ENCODE measurements at places on chromosomes 2 and 18. TPM values are rescaled to one million over a fixed set of nuclear protein-coding genes. Genes with fewer than 3 reads are reported as not detected.

RNF152 gene
- 61.0 TPM for total RNA-seq

ERBB4 gene
- 0.05 TPM for total RNA-seq

C2orf78 gene
- total RNA-seq = not detected

- no peak for DNase-seq
Observed at GRCh38 chr18:24232800-24233199, 93.9 kb downstream of the CABYR start.

C1QL2 gene
- not detected for total RNA-seq

SERPINB7 gene
- not detected for total RNA-seq

NT5DC4 gene
- not detected for total RNA-seq

- DNase-seq = no peak
Observed at GRCh38 chr2:161121622-161122021, 38.6 kb upstream of the TANK start.

DNA sequence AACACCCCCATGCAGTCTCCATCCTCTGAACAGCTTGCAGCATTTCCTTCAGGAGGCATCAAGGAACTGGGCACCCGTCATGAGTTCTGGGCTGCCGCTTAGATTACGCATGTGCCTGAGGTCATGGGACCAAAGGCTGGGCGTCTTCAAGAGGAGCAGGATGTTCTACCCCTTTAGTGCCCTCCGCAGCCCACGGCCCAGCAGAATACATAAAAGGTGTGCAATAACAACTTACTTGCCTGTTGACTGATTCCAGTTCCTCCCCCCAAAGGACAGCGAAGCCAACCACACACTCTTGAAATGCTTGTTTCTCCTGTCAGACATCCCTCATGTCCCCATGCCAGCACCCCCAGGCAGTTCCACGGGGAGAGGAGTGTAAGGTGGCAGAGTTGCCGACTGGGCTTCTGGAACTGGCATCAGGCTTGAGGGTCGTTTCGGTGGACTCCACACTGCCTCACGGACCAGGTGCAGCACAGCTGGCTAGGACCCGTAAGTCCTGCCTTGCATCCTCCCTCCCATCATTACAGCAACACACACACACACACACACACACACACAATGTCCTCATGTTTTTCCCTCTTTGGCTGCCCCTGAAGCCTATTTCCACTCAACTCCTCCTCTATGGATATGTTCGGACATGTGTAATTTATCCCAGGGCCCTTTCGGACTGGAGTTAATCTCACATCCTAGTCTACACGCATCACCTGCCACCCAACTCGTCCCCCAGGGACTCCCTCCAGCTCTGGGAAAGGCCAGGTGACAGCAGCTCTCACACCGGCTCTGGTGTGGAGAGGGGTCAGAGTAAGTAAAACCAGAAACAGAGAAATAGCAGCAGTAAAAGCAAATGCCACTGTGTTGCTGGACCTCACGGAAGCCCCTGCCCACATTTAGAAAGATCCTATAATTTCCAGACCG lies 200.7 kb downstream of the BCL11A start:
- peak; percentile 60 for DNase-seq

IL1F10 gene
- not detected for total RNA-seq

RPRM gene
- not detected for total RNA-seq

DNA sequence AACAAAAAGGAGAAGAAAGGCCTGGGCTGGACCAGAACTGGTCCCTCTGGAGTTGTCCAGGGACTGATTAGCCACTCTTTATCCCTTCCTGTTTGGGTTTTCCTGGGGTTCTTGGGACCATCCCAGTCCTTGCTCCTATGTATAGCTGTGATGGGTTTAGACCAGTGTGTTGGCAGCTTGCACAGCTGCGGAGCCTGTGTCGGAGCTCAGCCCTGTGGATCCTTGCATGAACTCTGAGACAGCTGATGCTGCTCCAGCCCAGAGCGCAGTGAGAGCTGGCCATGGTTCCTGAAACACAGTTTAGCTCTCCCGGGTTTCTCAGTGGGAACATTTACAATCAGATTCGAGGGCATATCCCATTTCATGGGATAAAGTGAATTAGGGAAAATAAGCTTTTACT lies 16.9 kb downstream of the IMPA2 start:
- DNase-seq = peak; percentile 34

GRCh38 chr2:30074023-30074422 lies 72.8 kb upstream of the YPEL5 start:
- no peak for DNase-seq

- no peak for DNase-seq
Observed at GRCh38 chr18:26233208-26233607, 7.0 kb downstream of the TAF4B start.

KIDINS220 gene
- 69.6 TPM for total RNA-seq

- DNase-seq = no peak
Observed at GRCh38 chr18:45566025-45566740, 49.1 kb upstream of the SLC14A2 start.

GRCh38 chr2:188291617-188292347 lies at the start of gene GULP1:
TSS of gene GULP1 (plus strand) at chr2:188291874. CDS start at chr2:188477703, 185,829 bp downstream.
- DNase-seq = peak; percentile 77

SERPINB10 gene
- not detected for total RNA-seq

DNA sequence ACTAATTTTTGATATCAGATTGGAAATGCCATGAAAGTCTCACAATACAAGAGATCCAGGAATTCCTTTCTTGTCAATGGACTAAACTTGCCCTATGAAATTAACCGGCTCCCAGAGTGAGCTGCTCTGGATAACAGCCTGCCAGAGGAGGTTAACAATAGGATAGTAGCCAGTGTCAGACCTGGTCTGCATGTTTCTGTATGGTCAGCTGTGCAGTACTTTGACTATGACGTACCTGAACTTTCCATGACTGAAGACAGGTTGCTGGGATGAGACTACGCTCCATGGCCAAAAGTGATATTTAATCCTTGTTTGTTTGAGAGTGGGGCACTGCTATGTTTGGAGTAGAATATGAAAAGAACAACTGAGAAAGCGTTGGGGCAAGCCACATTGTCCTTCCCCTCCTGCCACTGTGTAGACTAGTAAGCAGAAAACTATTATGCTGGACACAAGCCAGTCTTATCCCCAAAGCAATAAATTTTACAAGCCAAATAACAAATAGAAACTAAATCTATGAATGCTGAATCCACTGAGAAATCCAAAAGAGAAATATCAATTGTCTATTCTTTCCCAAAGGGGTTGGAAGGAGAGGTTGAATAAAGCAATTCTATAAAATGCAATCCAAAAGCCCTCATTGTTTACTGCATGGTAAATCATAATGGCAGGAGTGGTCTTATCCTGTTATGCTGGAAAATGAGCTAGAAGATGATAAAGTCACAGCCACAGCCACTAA lies 115.5 kb upstream of the CYP26B1 start:
- no peak for DNase-seq

SNTG2 gene
- 3.0 TPM for total RNA-seq

DNA sequence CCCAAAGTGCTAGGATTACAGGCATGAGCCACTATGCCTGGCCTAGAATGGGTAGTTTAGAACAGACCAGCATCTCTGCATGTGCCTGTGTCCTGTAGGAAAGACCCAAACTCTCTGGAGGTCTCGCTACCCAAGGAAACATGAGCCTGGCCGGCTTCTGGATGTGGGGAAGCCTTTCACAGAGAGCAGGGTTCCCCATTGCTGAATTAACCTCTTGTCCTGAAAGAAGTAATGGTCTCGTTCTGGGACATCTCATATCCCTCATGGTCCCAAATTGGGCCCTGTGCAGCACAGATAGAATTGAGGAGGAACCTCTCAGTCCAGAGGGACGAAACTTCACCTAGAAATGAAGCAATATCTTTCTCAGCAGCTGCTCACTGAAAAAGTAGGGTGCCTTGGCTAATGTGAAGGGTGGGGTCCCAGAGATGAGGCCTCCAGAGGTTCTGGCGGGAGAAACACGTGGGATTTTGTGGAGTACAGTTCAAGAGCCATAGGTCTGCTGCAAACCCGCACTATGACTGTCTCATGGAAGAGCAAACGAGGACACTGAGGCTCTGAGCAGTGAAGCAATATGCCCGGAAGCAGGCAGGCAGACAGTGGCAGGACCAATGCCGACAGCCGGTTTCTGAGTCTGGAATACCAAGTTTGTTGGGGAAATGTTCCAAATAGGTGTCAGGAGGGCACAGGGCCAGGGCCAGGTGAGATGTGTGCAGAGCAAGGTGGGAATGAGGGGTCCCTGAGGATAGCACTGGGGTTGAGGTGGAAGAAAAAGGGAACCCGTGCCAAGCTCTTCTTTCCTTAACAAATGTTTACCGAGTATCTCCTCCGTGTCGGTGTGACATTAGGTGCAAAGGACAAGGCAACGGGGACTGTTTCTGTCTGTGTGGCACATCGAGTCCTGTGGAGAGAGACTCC lies 121.0 kb upstream of the TWIST2 start:
- DNase-seq = no peak

DNA sequence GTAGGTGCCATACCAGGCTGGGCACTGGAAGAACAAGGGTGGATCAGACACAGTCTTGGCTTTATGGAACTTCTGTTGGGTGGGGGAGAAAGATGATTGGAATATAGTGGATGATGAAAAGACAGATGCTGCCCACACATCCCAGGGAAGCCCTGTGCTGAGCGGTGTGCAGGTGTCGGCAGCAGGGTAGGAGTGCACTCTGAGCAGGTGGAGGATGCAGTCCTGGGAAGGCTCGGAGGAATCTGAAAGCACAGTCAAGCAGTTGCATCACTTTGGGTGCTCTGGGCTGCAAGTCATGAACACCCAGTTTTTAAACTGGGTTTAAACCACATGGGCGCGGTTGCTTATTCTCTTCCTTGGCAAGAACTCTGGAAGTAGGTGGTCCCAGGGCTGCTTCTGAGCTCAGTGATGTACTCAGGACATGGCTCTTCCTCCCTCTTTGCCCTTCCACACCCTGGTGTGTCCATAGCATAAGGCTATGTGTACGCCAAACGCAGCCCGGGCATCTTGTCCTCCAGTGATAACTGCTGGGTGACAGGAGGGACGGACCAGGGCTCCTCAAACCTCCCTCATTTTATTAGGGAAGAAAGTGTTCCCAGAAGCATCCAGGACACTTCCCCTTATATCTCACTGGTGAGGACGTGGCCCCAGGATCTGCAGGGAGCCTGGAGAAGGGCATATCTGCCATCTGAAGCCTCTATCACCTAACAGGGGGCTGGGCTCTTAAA lies 84.0 kb downstream of the SH3RF3 start:
- no peak for DNase-seq

ACADL gene
- total RNA-seq = 0.19 TPM

ANKRD30B gene
- 0.06 TPM for total RNA-seq

DNA sequence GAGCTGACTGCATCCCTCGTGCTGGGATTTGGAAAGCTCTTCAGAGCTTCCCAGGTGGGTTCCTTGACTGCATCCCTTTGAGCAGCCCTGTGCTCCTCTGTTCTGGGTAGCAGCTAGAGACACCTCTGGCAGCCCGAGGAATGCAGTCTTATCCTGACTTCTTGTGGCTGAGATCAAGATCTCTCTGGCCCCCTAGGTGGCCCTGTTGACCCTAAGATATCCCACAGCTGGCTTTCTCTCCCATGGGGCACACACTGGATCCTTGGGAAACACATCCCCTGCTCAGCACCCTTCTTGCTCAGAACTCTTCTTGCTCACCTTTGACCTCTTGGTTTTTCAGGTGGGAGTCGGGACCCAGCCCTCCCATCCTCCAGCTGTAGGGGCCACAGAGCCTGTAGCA lies 237.2 kb downstream of the TSN start:
- no peak for DNase-seq

ARHGEF4 gene
- total RNA-seq = 1.5 TPM

- DNase-seq = no peak
Observed at GRCh38 chr18:62001396-62001795, 108.6 kb upstream of the RNF152 start.

- DNase-seq = no peak
Observed at GRCh38 chr2:35365859-35366258, 989.7 kb upstream of the CRIM1 start.

DNA sequence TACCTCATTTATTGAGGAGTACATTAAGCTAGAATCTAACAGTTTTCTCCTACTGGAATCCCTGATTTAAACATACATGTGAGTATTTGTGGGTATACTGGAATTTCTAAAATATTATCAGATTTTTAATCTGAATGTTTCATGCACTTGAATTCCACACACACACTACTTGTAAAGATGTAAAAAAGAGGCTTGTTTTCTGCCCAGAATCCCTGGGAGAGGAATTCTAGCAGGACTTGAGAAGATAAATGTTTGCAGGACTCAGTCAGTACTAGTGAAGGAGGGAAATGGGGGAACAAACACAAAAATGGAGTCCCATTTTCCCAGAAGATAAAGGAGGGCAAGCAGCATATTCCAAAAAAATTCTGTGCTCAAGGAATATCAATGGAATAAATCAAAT lies 17.0 kb downstream of the COL5A2 start:
- DNase-seq = no peak

DNA sequence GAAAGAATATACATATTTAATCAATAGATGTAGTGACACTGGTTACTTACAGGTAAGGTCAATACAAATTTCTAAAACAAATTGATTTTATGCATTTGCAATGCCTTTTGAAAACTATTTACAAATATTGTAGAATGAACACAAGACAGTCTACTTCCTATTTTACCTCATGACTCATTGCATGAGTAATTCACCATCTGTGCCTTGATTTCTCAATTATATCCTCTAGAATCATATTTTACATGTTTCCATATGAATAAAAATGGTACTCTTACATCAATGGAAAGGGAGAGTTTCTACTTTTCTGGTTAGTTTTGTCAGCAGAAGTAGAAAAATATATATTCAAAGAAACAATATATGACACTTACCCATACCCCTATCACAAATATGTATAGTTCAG lies 203.8 kb upstream of the CDH7 start:
- DNase-seq = no peak

CHRNA1 gene
- total RNA-seq = 1.4 TPM

DNA sequence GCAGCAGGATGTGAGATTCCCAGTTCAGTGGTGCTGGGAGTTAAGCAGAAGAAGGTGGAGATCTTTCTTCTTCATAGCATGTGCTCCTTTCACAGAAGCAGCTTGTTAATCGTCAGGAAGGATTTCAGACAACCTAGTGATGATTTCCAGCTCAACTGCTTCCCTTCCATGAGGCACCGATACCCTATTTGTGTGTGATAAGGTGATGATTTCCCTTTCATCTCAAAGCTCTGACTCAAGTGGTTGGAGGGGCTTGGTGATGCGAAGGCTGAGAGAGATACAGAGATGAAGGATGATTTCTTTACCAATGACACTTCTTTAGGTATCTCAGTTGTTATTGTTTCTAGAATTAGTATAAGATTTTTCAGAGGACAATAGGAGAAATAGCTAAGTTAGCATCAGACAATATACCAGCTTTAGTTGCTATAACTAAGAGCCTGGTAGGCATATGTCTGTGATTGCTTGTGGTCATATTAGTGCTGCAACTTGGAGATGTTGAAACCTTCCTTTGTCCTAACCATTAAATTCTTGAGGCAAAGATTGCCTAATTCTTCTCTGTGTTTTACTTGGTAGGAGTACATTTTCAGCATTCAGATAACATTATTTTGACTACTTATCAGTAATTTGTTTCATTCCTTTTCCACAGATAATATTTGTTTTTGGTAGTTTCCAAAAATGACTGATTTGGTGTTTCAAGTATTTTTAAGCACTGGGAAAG lies 111.3 kb downstream of the PLCL1 start:
- DNase-seq = no peak

DNA sequence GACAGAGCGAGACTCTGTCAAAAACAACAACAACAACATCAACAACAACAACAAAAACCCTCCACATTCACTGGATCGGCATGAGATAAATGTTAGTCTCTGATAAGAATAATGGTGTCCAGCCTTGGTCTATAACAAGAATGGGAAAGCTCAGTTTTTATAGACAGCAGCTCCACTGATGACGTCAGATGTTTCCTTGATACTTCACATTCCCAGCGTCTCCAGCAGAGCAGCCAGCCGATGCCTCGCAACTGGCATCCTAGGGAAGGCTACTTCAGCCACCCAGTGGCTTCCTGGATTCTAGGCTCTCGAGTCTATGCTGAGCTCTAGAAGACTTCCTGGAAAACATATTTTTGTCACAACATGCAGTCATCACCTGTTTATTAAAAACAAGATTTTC lies 271.4 kb upstream of the SMIM21 start:
- no peak for DNase-seq

GRHL1 gene
- 0.41 TPM for total RNA-seq
